ENCODE measurements at places on chromosomes 6 and 20.

GRCh38 chr6:13351271-13351670 lies 22.9 kb upstream of the TBC1D7 start:
- no peaks in the 10 kb centered on the region for H3K27me3 ChIP-seq
- H3K36me3 ChIP-seq: no peaks in the 10 kb centered on the region
- H3K4me3 ChIP-seq: no peak overlapping the region
- no peak overlapping the region for H3K27ac ChIP-seq
- DNase-seq: no peak
- H3K4me1 ChIP-seq: peaks cover 29% of the 10 kb centered on the region

DNA sequence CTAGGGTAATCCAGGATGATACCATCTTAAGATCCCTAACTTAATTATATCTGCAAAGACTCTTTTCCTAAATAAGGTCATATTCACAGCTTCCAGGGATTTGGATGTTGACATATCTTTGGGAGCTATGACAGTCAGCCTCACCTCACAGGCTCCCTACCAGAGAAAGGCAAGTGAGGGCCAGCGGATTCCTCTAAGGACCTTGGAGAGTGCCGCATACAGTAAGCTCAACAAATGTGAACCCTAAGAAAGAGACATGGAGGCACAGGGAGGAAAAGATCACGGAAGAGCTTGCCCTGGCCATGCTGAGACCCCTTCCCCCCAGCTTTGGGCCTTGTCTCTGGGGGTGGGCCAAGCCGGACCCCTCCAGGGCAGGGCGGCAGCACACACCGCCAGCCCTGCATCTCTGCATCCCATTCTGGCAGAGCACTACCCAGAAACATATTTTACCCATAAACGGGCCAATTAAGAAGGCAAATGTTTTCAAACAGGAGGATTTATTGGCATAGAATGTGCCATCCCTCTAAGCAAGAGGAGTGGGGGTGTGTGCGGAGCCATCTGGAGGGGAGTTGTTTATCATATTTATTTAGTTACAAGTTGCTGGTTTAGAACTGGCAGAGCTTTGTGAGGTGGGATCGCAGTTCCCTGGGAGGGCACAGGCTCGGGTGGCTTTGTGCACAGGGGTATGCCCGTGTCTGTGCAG lies 55.4 kb downstream of the CHMP4B start:
- no peak for DNase-seq
- H3K36me3 ChIP-seq: no peaks in the 10 kb centered on the region
- H3K27me3 ChIP-seq: no peaks in the 10 kb centered on the region
- no peak overlapping the region for H3K27ac ChIP-seq
- H3K4me1 ChIP-seq: no peaks in the 10 kb centered on the region

DNA sequence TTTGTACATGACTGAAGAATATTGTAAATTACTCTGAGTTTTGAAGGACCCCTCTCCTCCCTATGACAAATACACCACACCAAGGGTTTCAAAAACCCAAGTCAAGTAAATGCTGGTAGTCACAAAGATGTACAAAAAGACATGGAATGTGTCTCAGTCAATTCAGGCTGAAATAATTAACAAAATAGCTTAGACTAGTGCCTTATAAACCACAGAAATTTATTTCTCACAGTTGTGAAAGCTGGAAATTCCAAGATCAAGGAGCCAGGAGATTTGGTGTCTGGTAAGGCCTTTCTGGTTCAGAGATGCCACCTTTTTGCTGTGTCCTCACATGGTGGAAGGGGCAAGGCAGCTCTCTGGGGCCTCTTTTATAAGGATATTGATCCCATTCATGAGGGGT lies 202.3 kb upstream of the RIN2 start:
- DNase-seq: no peak
- H3K36me3 ChIP-seq: no peaks in the 10 kb centered on the region
- peaks cover 24% of the 10 kb centered on the region for H3K4me1 ChIP-seq
- H3K27me3 ChIP-seq: no peaks in the 10 kb centered on the region
- H3K27ac ChIP-seq: no peak overlapping the region

- H3K27ac ChIP-seq: no peak overlapping the region
- no peaks in the 10 kb centered on the region for H3K27me3 ChIP-seq
- H3K36me3 ChIP-seq: no peaks in the 10 kb centered on the region
- H3K4me1 ChIP-seq: no peaks in the 10 kb centered on the region
Measured at GRCh38 chr6:164039954-164040375, 625.4 kb downstream of the QKI start.
